Ovary (tissue), 10 donors: ENCODE measurements at places on chromosomes 3 and 15. TPM values are rescaled to one million over a fixed set of nuclear protein-coding genes. Genes with fewer than 3 reads are reported as not detected.

The GRAMD2A gene
- 0.08 TPM for polyA plus RNA-seq

The MFN1 gene
- 11.8 TPM for polyA plus RNA-seq

The LTK gene
- not detected for polyA plus RNA-seq

The THBS1 gene
- 118 TPM for polyA plus RNA-seq

The GOLGA8N gene
- polyA plus RNA-seq, result 9.2 TPM
